ENCODE measurements at places on chromosomes 3 and 15.

GRCh38 chr15:23565395-23566070, at the start of gene MKRN3:
MKRN3 (plus strand) TSS chr15:23565674; CDS start chr15:23565783, 109 bp downstream.
- DNase-seq = peak; percentile 91

DNA sequence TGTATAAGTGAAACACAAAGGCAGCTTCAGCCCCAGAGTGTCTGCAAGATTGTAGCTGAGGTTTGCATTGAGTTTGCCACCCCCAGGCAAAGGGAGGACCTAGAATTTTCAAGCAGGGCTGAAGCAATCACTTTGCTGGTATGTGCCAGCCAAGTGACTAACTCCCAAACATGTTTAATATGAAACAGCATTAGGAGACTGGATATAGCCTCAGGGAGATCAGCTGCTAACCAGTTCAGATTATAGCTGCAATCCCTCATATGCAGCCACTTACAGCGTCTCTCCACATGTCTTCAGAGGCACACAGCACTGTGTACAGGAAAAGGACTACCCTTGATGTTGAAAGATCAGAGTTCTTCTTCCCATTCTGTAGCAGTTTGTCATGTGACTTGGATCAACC, 38.4 kb upstream of the PPP2R3A start:
- no peak for DNase-seq

GRCh38 chr15:29935296-29936004, 113.2 kb upstream of the TJP1 start:
- DNase-seq = no peak

DNA sequence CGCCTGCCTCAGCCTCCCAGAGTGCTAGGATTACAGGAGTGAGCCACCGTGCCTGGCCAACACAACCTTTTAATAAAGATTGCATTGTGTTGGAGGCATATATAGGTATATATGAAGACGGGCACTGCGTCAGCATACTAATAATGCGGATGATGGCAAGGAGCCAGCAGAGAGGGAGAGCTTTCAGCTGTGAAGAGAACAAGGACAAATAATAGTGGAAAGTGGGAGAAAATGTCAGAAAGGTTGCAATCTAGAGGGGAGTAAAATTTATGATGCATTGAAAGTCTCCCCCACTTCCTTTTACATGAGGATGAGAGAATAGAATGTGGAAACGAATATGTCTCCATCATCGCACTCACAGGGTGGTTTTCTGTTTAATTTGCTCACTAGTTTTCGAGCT, 170.5 kb upstream of the TBL1XR1 start:
- no peak for DNase-seq

GRCh38 chr3:101791778-101792177, 12.8 kb downstream of the NXPE3 start:
- no peak for DNase-seq

DNA sequence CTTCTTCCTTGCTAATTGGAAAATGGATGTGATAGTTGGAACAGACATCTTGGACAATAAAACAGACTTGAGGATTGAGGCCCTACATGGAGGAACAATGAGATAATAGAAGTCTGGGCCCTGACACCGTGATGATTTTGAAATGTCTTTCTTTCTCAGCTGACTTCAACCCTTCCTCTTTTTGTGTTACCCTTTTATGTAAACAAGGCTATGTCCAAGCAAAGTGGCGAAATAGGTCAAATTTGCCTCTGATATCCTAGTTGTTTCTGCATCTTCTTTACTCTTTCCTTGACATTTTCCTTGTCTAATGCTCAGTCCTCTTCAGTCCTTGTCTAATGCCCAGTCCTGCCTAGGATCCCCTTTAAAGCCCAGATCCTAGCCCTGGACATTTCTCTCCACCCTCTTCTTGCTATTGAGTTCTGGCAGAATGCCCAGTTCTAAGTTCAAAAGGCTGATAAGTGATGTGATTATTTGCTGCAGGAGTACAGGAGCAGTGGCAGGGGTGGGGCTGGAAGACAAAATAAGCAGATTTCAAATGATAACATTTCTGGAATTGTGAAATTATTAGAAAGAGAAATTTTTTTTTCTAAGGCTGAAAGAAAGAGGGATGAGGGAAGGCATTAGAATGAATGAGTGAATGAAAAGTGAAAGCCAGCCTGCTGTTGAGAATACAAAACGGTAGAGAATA, 6.5 kb upstream of the VPS8 start:
- DNase-seq = peak; percentile 22

DNA sequence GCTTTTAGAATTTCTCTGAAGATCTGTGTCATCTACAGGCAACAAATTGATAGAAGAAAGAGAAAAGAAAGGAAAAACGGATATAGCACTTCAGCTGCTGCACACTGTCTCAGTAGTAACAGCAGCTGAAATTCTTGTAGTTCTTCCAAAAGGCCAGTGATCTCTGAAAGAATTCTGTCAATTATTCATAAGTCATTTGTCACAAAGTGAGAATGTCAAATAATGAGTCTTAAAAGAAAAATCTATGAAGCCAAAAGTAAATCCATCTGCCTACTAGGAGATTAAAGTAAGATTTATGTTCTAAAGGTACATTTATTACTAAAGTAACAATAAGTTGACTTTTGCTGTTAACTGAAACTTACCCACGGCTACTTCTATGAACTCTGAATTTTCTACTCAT, 24.6 kb downstream of the IFT80 start:
- DNase-seq = peak; percentile 7

GRCh38 chr3:156768390-156768789, 57.8 kb upstream of the LEKR1 start:
- DNase-seq = no peak

DNA sequence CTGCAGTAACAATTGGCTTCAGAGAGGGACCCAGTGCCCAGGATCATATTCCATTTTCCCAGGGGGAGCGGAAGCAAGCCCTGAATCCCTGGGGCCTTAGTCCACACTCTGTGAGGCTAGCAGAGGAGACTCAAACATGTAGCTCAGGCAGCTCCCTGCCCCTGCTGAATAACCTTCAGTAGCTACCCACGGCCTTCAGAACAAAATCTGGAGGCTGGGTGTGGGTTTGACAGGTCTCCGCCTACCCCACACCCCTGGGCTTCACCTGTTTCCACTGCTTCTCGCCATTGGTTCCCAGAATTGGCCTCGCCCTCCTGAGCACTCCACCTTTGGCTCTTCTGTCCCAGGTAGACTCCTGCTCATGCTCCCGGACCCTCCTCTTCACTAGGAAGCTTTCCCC, 93.6 kb upstream of the ATP2B2 start:
- DNase-seq = no peak

Measured in astrocyte of the hippocampus (primary cell).